ENCODE measurements at places on chromosomes 6 and 20. TPM values are rescaled to one million over a fixed set of nuclear protein-coding genes. Genes with fewer than 3 reads are reported as not detected.

DNA sequence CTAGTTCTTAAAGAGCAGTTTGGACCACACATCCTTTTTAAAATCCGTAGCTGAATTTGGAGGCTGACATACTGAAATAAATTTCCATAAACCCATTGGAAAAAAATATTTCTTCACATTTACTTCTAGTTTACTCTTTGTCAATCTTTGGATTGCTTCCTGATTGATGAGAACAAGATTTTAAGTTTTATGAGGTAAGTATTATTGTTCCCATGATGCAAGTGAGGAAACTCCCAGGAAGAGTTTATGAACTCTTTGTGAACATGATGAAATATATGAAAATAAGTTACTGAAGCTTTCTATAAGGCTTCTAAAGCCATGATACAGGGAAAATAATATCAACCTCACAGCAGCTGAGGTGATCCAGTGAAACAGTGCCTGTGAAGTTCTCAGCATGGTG is 320.0 kb downstream of the GJA1 start:
- DNase-seq: no peak

DNA sequence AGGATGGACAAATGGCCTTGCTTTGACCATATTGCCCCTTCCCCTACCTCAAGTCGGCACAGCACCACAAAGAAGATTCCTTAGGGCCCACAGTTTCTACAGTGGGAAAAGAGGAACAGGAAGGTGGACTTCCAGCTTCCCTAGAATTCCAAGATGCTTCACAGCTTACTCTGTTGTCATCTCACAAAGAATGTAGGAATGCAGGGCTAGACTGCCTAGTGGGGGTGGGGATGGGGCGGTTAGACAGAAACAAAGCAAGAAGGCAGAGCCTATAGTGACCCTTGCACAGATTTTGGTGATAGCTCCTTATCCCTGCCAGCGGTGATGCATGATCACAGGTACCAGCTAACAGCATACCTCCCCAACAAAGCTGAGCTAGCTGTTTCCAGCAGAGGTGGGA is 607.6 kb upstream of the MAN1A1 start:
- DNase-seq: no peak

SH3BGRL2 gene
- total RNA-seq: 0.81 TPM

EYS gene
- not detected for total RNA-seq

All from CD8-positive, alpha-beta memory T cell (primary cell).